ENCODE measurements at places on chromosomes 13 and 19.

GRCh38 chr19:38139122-38139521, 84.9 kb downstream of the DPF1 start:
- no peak for DNase-seq

GRCh38 chr19:23075031-23075733, 41.6 kb upstream of the ZNF730 start:
- DNase-seq = peak; percentile 89

GRCh38 chr19:14006766-14007562, 844 bp upstream of the RFX1 start:
- peak; percentile 100 for DNase-seq

DNA sequence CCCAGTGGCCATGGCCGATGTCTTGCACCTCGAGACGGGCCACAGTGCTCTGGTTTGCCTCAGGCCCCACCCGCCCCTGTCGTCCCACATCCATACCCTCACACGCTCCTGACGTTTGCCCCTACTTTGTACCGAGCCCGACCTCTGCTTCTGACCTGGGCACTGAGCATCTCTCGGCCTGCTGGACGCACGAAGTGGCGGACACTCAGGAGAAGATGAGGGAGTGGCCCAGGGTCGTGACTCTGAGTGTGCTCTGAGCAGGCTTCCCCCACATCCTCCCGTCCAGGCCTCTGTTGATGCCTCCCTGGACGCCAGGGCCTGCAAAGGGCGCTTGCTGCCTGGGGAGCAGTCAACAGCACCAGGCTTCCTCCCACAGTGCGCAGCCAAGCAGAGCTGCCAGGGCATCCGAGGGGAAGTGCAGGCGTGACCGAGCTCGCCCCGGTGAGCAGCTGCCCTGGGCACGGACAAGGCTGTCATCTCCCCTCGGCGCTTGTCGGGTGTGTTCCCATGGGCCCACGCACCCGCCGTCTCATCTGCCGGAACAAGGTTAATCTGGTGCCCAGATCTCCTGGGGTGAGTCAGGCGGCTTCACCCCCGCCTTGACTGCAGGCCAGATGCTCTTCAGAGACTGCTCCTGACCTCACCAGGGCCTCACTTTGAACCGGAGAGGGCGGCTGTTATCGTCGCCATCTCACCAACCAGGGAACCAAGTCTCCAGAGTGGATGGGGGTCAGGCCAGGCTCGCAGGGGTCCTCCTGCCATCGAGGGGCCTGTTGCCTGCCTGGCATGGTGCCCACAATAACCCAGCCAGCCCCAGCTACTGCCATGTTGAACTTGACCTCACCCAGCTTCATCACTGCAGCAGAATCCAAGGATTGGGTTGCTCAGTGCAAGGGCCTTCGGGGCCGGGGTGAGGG, 27.2 kb downstream of the COMP start:
- DNase-seq = no peak

GRCh38 chr19:11710313-11710712, 28.4 kb downstream of the ZNF823 start:
- peak; percentile 61 for DNase-seq

GRCh38 chr13:112903071-112903577, 65.9 kb upstream of the MCF2L start:
- no peak for DNase-seq

- no peak for DNase-seq
These were observed 55.6 kb downstream of the SLC7A9 start for GRCh38 chr19:32813862-32814425.

DNA sequence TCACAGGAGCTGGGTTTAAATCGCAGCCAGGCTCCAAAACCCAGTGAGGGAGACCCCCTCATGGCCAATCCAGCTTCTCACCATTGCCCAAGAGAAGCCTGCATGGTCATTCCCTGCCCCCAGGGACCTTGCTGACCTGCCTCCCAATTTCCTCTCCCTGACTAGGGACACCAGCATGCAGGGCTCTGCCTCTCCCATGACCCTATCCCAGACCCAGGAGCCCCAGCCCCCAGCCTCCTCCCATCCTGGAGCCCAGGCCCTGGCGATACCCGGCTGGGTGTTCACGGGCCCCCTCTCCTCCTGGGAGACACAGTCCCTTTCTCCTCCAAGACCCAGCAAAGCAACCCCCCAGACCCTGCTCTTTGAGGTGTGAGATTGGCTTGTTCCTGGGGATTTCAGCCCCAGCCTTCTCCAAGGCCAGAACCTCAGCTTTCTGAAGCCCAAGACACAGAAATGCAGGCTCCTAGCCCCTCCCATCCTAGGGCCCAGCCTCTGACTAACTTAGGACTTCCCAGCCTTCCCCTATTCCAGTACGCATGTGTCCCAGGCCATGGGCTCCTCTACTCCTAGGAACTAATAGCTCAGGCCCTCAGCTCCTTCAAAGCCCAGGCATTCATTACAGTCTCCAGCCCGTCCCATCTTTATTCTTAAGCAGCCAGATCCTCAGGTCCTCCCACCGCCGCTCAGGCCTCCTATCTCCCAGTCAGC, 1.1 kb downstream of the GYS1 start:
- peak; percentile 58 for DNase-seq
